ENCODE measurements at places on chromosomes 6 and 20. TPM values are rescaled to one million over a fixed set of nuclear protein-coding genes. Genes with fewer than 3 reads are reported as not detected.

DNA sequence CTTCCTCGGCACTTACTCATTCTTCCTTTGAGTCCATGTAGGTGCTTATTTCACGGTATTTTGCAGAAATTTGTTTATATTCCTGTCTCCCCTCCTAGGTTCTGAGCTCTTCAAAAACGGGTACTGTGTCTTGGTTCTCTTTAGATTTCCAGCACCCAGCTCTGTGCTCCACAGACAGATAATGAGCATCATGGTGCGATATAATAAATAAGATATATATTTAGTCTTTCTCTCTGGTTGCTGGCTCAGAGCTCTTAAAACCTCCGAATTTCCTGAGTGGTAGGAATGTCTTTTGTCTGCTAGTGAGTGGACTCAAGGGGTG, 108.1 kb upstream of the GPR6 start:
- DNase-seq = no peak

- DNase-seq = no peak
These were observed 4.6 kb upstream of the RGS17 start for GRCh38 chr6:153135681-153136080.

DNA sequence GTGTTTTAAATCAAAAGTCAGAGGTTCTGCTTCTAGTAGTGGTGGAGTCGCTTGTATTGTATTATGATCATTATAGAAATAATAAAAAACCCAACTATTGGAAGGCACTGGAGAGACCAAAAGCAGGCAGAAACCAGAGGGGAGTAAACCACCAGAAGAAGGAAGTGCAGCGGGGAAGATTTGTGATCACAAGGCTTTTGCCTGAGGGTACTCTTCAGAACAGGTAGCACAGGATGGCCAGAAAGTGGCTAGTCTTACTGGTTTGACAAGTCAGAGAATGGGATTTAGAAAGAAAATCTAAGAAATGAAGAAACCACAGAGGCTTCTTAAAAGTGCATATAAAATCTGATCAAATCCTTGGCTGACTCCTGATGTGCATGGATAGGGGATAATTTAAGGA, 24.0 kb downstream of the MAPK13 start:
- DNase-seq = no peak

- DNase-seq = no peak
These were observed 12.1 kb upstream of the TAGAP start for GRCh38 chr6:159056899-159057298.

- DNase-seq = no peak
These were observed 53.8 kb upstream of the GMPR start for GRCh38 chr6:16184551-16184950.

GRCh38 chr20:33675136-33675959, 1.1 kb upstream of the NECAB3 start:
- no peak for DNase-seq

DNA sequence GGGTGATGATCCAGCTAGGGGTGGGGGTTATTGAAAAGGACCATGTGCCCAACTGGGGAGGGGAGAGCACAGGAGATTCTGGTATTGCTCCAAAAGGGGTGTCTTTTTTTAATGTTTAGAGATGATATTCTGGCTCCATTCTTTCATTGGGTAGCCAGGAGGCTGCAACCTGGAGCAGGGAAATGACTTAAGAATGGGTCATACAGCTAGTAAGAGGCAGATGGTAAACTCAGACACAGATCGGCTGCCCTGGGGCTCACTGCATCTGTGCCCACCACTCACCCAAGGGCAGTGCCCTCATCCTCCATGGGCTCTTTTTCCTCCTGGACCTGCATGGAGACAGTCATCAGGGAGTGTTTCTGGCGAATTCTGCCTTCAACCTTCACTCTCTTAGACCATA, 302.0 kb upstream of the PRDM1 start:
- no peak for DNase-seq

GRCh38 chr6:100457311-100457990, 7.3 kb downstream of the SIM1 start:
- no peak for DNase-seq

DNA sequence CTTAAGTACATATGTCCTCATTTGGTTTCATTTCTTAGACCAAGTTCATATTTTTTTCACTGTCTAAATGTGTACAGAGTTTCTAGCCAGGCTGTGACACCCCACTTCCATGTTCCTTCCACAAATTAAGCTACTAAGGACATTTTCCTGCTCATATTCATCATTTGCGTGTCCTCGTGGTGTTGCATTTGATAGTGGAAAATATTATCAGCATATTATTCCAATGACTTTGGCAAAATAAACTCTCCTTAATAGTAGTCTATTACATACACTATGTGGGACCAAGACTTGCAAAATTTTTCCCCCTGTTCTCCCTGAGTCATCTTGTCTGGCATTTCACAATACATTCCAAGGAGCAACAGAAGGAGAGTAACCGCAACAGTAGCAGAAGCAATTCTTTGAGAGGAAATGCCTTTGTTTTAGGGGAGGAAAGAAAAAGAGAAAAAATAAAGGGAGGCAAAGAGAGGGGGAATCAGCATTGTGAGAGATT, 599.2 kb downstream of the COL12A1 start:
- DNase-seq = peak; percentile 96

DNA sequence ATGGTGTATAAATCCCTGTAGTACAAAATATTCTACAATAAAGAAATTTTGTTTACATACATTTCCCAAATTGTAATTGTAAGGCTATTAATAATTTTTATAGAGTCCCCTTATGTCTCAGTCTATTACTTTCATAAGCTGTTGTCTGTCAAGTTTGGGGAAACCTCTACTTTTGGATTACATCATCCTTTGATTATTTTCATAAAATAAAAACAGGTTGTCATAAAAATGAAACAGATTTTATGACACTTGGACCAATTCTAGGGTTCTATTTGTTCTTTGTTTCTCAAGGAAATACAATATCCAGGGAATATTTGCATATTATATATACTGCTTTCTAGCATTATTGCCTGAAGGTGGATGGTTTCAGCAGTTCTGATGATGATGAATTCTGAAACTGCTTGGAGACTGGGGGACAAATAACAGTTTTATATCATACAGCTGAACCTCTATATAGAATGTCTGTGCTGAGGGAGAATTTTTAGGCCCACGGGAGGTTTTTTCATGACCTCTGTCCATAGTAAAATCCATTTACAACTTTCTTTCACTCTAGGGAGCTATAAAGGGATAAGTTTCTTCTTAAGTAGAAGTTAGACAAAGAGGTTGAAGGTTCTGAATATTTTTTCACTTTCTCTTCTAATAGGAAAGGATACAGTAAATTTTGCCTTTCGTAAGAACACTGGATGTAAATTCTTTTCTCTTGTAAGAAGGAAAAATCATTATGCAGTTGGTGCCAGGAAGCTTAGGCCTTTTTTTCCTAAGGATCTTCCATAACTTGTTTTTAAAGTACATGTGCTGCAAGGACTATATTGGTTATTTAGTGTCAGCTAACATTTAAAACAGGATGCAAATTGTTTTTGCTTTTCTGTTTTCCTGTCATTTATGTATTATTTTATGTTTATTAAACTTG, 58.0 kb downstream of the CD2AP start:
- DNase-seq = no peak

DNA sequence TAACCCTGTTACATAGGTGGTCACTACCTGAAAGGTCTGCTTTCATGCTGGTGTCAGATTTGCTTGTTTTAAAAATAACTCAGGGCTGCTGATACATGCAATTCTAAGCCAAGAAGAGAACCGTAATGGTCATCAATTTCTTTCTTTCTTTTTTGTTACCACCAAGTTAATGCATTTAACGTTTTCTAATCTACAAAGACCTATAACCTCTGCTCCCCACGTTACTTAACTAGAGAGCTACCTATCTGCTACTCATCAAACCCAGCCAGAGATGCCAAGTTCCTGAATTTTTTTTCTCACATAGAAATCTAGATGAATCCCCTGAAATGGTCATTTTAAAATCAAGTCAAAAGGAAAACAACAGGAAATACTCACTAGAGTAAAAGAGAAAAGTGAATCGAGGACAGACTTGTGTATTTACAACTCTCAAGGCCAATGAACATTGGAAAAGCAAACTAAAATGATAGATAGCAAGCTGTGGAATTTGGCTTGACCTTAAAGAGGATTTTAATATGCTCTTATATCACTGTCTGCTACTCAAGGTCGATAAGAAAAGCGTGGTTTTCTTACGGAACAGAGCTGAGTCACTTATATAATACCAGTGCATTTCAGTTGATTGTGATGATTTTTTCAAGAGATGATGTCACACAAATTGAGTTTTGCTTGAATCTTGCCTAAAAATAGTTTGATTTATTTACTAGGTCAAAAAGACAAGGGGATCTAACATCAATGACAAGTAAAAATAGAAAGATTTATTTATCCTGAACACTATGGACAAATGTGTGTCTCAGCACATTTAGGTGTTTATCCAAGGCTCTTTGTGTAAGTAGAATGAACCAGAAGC, 67.9 kb downstream of the SGK1 start:
- DNase-seq = peak; percentile 75

DNA sequence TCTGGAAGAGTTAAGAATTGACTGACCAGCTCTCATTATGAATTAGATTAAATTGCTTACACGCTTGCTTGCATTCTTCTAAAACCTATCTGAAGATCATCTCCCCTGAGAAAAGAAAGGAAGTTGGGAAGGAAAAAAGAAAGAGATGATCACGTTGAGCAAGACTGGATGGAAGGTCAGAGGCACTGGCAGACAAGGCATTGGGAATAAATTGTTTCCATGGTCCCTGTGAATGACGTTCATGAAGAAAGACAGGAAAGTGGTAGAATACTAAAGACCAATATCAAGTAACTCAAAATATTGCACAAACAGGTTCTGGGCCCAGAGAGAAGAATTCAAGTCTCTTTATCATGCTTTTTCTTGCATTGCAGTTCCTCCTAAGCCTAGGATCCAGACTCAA, 1045.4 kb upstream of the MAP3K7 start:
- DNase-seq = no peak

DNA sequence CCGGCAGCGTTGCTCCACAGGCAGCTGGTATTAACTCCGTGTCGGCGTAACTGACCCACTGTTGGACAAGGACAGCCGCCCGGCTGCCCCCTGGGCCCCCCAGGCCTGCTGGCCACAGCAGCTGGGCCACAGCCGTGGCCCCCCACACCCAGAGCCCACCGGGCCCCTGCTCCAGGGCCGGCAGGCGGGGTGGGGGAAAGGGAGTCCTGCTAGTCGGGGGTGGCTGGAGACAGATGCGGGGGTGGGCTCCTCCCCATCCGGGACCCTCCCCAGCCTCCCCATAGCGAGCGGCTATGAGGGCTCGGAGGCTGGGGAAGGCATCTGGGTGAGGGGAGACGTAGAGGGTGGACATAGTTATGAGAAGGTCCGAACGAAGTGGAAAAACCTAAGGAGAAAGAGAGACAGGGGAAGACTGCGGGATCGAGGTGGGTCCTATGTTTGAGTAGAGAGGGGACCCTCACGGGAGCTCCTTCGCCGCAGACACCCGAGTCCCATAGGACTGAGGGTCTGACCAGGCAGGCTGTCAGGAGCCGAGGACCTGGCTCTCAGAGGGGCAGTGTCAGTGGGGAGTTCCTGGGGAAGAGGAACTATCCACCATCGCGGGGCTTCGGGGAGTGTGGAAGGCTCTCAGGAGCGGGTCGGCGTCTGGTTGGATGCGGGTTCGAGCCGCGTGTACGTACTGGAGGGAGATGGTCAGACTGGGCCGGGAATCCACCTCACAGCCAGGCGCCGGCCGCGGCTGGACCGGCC, 511 bp downstream of the VARS1 start:
- no peak for DNase-seq

- DNase-seq = no peak
These were observed 116.6 kb upstream of the RNF24 start for GRCh38 chr20:4131911-4132310.

- no peak for DNase-seq
These were observed 429 bp downstream of the GDF5 start for GRCh38 chr20:35437599-35437998.

DNA sequence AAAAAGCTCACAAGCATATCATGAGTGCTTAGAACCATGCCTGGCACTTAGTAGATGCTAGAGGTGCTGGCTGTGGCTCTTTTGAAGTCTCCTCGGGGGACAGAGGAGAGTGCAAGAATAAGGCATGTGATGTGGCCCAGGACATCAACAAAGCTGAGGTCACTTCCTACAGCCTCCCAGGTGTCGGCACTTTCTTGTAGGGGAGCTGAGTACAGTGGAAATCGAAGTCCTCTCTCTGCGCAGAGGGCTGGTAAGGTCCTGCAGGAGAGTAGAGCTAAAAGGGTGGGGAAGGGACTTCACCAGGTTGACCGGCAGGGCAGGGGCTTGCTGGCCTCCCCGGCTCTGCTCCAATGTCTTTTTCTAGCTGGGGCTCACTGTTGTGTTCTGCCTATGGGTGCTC, 11.2 kb downstream of the SLC13A3 start:
- DNase-seq = no peak

GRCh38 chr20:63738687-63739129, 868 bp upstream of the SLC2A4RG start:
- DNase-seq = no peak

- DNase-seq = peak; percentile 64
These were observed 76.0 kb upstream of the TBC1D7 start for GRCh38 chr6:13404228-13404891.

DNA sequence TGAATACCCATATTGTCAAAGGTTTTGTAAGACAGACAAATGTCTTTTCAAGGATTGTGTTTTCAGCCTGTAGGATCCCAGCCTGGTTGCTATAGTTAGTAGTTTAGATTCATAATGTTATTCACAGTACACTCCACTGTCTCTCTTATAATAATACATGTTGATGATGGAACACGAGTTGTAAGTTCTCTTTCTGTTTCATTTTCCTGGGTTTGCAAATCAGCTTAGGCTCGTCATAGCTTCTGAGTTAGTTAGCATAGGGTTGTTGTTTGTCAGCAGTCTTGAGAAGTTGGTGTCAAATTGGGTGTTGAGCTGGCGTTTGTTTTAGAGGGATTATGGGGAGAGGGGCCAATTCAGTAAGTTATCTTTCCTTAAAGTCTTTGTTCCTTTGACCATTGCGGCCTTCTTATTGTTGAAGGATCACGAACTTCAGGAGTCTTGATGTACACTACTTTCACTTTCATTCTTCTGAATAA, 45.8 kb downstream of the QKI start:
- peak; percentile 42 for DNase-seq

Gene OR2H1
- not detected for total RNA-seq

Gene TFAP2C
- under 0.01 TPM for total RNA-seq

Gene FOXP4
- 0.72 TPM for total RNA-seq

Gene NKAPL
- total RNA-seq = 0.83 TPM

Gene TTK
- total RNA-seq = 21.5 TPM

Gene LPIN3
- total RNA-seq = 1.7 TPM

Gene BEND3
- total RNA-seq = 1.8 TPM

Gene CCM2L
- not detected for total RNA-seq

Gene POU3F2
- total RNA-seq = not detected

Gene NRSN1
- total RNA-seq = not detected

Gene APOM
- total RNA-seq = 1.4 TPM

Gene SPATA25
- total RNA-seq = not detected

Gene GNAS-AS1
- 0.83 TPM for total RNA-seq

Gene TULP1
- not detected for total RNA-seq

Gene PIM1
- total RNA-seq = 7.2 TPM
